ENCODE measurements at places on chromosomes 16 and 17.
A peak's percentile ranks its signal among the peaks of the same experiment; 100 is the strongest.

- DNase-seq: no peak
Measured at GRCh38 chr16:22386976-22387375, 12.6 kb upstream of the CDR2 start.

DNA sequence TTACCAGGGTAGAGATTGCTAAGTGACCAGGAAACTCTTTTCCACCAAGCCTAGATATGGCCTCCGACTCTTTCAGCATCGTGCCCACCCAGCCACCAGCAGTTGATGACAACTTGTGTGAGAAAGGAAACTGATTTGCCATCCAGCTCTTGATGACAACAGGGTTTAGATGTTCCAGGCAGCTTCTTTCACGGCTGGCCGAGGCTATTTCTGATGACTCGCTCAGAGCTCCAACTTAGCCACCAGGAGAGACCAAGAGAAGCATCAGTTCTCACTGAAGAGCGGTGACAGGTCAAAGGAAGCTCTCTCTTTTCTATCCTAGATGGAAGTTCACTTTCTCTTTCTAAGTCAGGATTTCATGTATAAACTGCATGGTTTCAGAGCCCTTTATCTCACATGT, 61.2 kb downstream of the MPHOSPH6 start:
- DNase-seq: no peak

- DNase-seq: no peak
Measured at GRCh38 chr17:9116861-9117568, 95.7 kb downstream of the NTN1 start.

DNA sequence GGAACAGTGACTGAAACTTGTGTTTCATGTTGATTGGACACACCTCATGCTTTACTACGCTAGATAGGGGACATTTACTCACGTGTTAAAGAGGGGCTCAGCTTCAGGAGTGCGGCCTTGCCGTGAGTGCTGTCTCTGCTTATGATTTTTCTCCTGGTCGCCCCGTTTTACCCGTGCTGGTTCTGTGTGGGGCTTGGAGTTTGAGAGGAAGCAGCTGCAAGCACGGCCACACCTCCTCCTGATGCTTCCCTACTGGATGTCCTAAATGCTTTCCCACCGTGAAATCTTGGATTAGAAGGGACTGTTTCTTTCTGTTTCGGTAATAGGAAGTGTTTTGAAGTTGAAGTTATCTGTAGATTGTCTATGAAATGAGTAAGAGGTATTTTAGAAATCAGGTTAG, 54.0 kb upstream of the ZNF750 start:
- DNase-seq: no peak

DNA sequence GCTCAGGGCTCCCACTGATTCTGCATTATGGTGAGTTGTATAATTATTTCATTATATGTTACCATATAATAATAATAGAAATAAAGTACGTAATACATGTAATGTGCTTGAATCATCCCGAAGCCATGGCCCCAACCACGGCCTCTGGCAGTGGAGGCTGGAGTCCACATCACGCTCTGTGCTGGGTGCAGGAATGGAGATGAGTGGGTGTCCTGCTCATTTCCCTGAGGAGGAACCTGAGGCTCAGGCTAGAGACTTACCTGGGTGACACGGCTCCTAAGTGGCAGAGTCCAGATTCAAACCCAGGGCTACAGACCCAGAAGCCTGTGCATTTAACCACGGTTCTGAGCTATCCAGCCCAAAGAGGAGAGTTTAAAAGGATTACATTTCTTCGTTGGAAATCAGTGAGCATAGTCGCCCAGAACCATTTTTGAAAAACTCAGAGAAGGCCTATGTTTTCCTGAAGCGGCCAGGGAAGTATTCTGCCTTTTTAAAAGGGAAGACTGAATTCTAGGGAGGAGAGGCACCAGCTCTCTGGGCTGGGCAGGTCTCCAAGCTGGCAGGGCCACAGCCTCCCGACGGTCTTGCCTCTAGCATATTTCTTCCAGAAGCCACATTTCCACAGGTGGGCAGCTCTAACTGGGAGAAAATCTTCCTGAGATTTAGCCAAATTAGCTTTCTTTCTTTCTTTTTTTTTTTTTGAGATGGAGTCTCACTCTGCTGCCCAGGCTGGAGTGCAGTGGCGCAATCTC, 6.7 kb downstream of the IL4R start:
- DNase-seq: no peak

DNA sequence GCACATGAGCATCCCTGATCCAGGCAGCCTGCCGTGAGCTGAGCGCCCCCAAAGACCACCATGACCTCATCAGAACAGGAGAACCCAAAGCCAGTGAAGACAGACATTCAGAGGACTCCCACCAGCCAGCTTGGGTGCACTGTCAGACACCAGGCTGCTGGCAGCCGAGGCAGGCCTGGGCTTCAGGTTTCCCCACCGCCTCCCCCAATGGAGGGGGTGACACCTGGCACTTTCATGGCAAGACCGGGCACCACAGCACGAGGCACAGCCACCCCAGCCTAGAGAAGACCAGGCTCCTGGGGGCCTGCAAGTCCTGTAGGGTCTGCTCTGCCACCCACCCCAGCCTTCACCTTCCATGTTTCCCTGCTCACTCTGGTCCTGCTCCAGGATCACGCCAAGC, 140.5 kb downstream of the C16orf95 start:
- DNase-seq: no peak

DNA sequence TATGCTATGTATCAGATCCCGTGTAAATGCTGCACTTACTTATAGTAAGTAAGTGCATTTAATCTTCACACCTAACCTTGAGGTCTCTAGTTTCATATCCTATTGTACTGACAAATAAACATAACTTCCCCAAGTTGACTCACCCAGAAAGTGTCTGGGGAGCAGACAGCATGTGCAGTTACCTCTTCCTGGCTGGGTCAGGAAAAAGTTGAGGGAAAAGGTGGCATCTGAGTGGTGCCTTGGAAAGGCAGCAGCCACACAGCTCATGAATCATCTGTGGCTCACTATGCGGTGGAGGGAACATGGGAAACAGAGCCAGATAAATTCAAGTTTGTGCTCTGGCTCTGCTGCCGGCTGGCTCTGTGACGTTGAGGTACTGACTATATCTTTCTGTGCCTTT, 382.0 kb upstream of the DYNLRB2 start:
- no peak for DNase-seq

DNA sequence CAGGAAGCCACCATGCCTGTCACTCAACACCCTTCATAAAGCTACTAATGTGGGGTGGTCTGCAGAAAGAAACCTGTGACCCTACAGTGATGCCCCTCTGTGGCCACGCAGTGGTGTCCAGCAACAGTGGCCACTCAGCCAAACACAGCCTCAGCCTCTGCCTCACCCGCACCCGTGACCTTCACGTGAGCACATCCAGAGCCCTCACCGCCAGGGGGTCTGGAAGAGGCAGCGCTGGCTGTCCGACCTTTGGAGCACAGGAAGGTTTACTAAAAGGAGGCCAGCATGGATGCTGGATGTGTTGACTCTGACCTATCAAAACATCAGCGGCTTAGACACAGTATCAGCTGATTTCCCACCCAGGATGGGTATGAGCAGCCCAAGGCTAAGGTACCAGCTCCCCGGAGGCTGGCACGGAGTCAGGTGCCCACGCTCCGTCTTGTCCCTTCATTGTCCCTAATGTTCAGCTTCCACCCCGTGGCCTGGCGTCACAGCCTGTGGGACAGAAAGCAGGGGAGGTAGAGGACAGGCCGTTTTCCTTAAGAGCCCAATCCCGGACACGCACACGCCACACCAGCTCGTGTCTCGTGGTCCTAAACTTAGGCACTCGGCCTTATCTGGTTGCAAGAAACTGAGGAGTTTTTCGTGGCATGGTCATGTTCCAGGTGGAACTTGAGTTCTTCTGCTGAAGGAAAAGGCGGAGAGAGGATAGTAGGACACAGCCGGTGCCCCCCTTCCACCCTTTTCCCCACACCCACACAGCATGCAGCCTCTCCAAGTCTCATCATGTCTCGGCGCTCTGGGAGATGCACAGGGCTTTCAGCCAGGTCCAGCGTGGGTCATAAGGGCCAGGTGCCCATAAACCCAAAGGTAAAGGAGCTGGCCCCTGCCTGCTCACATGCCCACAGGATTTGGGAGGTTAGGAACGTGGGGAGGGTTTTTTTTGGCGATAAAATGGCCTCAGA, 49.7 kb upstream of the ENDOV start:
- DNase-seq: no peak

- DNase-seq: no peak
Measured at GRCh38 chr16:477301-478157, 50.0 kb upstream of the CAPN15 start.

- peak; percentile 39 for DNase-seq
Measured at GRCh38 chr17:74737299-74738050, 419 bp downstream of the RAB37 start.

DNA sequence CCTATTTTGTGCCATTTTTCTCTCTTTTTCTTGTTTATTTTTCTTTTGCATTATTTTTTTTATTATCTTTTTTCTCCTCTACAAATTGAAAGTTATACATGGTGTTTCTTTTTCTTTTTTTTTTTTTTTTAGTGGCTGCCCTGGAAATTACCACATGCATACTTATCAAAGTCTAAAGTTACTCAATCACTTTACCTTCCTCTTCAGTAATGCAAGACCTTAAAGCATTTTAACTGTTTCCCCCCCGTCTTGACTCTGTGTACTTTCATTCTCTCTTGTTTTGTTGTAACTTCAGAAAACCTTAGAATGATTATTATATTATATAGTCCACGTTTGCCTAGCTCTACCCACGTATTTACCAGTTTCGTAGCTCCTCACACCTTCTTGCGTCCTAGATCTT, 33.3 kb upstream of the SMPD3 start:
- no peak for DNase-seq

DNA sequence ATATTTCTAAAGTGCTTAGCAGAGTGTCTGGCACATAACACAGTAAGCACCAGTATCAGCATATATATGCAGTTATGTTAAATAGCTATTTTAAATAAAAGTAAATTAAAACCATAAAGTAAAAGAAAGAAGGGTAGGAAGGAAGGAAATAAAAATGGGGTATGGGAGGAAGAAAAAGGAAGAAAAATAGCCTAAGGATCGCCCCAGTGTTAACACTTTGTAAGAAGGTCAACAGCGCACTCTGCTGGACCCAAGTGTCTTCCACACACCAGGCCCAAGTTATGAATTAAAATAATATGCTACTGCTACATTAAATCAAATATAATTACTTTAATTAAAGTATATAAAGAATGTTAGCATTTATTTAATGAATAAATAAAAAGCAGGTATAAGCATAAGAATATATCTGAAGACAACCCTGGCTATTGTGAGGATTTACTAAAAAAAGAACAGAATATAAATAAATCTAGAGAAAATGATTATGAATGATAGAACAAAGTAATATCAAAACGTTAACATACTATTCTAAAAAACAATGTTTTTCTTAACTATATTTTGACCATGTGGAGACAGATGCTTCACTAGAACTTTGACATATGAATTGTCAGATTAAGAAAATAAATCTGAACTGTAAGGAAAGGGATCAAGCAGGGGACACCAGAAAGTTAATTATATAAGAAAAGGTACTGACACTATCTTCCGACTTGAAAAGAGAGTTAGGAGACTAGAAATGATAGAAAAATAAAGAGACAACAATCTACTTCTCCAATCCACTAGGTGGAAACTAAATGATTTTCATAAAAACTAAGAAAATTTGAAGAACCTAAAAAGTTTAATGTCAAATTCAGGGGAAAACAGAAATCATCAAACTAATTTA, 25.9 kb downstream of the BRIP1 start:
- peak; percentile 44 for DNase-seq

DNA sequence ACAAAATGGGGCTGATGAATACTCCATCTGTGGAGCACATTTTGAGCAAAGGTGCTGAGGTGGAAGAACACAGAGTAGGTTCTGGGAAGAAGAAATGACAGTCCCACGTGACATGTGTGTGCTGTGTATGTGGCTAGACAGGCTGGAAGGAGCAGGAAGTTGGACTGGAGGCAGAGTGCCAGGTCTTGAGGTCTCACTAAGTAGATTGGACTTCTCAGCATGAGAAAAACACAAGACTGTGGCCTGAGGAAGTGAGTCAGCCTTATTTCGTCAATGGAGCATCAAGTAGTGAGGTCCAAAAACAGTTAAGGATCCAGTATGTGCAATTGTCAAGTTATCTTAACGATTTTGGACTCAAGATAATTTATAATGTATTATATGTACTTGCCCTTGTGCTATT, 736.5 kb downstream of the KCNJ2 start:
- no peak for DNase-seq

DNA sequence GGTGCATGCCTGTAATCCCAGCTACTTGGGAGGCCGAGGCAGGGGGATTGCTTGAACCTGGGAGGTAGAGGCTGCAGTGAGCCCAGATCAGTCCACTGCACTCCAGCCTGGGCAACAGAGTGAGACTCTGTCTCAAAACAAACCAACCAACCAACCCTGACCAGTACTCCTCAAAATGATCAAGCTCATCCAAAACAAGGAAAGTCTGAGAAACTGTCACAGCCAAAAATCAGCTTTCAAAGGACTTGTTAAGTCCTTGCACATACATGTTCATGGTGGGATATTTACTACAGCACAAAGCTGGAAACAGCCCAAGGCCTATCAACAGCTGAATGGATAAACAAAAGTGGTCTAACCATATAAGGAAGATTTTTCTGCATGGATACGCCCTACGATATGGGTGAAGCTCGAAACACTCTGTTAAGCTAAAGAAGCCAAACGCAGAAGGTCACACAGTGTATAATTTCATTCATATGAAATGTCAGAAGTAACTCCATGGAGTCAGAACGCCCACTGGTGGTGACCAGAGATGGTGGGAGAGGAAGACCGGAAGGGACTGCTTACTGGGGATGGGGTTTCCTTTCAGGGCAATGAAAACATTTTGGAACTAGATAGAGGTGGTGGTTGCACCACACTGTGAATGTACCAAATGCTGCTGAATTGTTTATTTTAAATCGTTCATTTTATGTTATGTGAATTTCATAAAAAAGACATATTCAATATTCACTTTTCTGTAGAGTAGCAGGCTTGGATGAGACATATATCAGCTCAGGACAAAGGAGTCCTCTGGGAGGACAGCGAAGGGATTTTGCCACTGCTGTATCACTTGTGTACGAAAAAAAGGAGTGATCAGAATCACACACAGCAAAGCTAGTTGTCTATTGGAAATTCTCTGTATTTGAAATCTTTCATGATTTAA, 17.7 kb downstream of the CCL17 start:
- DNase-seq: no peak

DNA sequence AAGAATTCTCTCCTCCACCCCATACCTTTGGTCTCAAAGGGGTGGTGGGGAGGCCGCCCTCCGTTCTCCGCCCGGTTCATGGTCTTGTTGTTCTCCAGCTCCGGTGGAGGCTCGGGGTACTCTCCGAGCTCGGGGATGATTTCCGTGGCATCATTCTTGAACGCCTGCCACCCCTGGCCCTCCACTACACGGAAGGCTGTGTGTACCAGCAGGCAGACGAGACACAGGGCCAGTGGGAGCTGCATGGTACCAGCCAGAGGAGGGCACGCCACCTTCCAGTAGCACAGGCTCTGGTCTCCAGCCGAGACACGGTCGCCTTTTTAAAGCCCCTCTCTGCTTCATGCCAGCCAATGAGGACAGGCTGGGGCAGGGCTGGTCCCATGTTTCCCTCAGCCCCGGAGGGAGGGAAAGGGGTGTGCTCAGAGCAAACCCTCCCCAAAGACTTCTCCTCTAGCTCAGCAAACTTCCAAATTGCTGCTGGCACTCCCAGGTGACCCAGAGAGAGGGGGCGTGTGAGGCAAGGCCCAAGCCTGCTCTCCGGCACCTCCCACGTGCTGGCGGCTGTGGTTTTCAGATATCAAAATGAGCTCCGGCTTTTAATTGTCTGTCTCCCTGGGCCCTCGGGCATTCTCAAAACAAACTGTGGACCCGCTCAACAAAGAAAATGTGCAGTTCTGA, at the start of gene SOST:
Gene SOST (minus strand): TSS at position 295 of the 678 bp plus-strand sequence. CDS start 50 bp downstream, at position 245.
- no peak for DNase-seq

GRCh38 chr17:77622647-77623046, 335.9 kb upstream of the TNRC6C start:
- DNase-seq: no peak
